ENCODE measurements at places on chromosomes 12 and 14.

GRCh38 chr14:22225516-22226140 lies 363.4 kb downstream of the DAD1 start:
- DNase-seq = no peak

DNA sequence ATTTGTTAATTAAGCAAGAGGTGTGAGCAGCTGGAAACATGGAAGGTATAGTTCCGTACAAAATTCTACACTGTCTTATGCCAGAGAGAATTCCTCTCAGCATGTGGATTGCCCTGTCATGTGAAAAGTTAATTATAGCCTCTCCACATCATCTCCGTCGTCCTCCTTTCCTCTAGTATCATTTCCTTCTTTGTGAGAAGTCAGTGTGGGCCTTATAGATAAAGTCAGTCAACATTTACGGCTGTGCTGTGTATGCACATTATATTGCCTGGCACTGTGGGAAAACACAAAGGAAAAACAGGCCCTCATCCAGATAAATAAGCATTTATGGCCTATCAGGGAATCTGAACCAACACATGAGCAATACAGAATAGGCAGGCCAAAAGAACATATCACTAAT lies 236.6 kb downstream of the SEC23A start:
- no peak for DNase-seq

DNA sequence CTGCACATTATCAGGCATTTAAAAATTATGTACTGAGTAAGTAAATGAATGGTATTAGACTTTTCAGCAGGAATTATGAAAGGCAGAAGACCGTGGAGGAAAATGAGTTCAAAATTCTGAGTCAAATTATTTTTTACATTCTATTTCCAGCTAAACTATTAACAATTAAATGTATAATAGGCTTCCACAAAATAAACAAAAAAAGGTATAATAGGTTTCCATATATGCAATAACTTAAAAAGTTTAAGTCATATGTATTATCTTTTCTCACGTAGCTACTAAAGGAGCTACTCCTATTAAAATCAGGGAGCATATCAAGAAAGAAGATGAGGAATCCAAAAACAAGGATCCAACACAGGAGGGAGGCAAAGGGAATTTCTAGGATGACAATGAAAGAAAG lies 11.4 kb upstream of the VCPKMT start:
- DNase-seq = no peak

GRCh38 chr12:46609273-46609623 lies 216.5 kb downstream of the SLC38A4 start:
- DNase-seq = no peak

DNA sequence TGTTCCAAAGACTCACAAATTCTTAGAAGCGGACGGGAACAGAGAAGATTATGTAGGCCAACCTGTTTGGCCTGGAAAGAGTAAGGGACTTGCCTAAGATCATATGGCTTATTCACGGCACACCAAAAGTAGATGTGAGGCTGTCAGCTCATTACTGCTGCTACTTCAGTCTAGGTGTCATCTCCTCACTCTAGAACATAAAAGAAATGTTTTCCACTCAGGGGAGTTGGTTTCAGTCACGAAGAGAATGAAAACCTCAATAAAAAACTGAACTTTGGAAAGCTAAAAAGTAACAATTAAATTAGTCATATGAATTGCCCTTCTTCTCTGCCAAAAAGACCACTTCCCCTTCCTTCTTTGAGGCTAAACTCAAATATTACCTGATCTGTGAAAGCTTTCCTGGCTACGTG lies 658 bp upstream of the CEP128 start:
- no peak for DNase-seq

GRCh38 chr12:107748472-107748871 lies 12.5 kb downstream of the PRDM4 start:
- DNase-seq = no peak

GRCh38 chr14:73125169-73125588 lies 11.1 kb upstream of the PSEN1 start:
- DNase-seq = no peak

- no peak for DNase-seq
These were observed 850.2 kb upstream of the TMEM132C start for GRCh38 chr12:127416796-127417195.

DNA sequence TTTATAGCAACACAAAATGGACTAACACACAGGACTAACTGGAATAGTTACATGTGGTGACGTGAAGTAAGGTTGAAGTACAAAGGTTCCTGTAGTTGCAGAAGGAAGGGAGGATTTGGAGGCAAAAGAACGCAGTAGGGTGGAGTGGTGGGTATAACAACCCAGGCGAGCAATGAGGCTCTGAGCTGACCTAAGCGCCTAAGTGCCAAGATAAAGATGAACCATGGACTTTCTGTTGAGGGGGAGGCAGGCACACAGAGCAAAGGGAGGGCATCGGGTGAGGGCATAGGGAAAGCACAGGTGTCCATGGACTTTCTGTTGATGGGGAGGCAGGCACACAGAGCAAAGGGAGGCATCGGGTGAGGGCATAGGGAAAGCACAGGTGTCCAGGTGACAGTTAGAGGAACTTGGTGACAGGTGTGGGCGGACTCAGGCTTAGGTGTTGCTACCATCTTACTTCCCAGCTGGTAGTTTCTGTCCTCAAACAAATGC lies 15.2 kb downstream of the SCNN1A start:
- no peak for DNase-seq

- DNase-seq = no peak
These were observed 85.8 kb downstream of the CAND1 start for GRCh38 chr12:67354966-67355365.

DNA sequence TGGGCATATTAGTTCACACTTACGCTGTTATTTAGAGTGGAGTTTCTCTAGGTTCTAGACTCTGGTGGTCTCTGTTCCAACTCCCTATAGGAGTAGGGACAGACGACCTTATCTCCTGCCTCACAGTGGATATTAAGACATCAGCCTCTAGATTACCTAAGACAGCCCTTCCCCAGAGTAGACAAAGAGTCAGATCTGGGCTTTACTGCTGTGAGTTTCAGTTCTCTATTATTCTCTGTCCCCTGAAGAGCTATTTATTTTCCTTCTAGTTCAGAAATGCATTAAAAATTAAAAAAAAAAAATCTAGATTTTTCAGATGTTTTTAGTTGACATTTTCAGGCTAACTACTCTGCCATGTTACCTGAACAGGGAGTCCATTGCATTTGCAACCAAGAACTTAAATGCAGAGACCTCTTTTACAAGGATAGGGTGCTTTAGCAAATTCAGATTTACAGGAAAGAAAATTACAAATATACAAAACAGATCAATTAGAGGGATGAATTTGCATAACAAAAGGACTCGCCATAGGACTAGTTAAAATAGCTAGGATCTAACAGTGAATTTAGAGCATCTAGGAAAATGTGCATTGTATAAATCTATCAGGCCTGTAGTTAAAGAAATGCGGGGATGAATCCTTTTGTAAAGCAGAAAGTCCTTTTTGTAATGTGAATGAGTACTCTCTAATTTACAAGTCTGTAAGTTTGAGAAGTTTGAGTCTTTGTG lies 381.4 kb downstream of the APAF1 start:
- no peak for DNase-seq

DNA sequence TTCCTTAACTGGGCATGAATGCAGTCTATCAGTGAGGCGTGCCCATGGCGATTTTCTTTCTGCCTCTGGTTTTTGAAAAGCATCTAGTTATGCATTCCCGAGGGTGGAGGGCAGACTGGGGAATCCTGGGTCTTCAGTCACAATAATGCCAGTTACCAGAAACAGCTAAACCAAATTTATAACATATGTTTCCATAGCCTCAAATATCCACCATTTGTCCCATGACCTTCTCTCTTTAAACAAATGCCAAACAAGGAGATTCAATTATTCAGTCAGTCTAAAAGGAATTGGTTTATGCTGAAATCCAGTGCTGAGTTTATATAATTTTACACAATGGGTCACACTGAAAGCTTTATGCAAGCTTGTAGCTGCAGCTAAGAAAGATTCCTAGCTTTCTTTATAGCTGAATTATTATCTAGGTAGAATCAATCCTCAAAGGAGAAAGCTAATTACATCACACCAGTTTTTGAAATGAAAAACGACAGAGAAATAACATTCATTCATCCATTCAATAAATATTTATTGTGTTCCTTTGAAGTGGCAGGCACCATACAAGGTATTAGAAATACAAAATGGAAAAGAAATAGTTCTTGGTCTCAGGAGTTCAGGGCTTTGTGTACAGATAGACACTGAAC lies 131.3 kb upstream of the RAP1B start:
- DNase-seq = no peak

GRCh38 chr12:133203344-133204263 lies 22.3 kb downstream of the ZNF268 start:
- DNase-seq = no peak
